Karpas-422 (cell line): ENCODE measurements at places on chromosomes 4 and X. TPM values are rescaled to one million over a fixed set of nuclear protein-coding genes. Genes with fewer than 3 reads are reported as not detected.

The PDGFC gene
- total RNA-seq = not detected in 2 replicates

DNA sequence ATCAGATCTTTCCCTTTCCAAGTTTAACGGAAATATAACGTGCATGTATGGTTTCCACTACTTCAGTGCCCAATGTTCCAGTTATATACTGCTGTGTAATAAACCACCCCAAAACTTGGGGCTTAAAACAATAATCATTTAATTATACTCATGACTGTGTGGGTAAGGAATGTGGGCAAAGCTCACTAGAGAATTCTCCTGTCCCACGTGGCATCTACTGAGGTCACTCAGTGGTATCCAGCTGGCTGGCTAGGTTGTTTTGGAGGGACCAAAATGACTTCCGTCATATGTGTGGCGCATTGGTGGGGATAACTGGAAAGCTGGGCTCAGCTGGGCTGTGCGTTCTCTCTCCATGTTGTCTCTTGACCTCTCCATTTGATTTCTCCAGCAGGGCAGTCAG is 18.5 kb downstream of the ZCCHC18 start:
- H3K36me3 ChIP-seq = no peaks in the 10 kb centered on the region
- peaks cover 6% of the 10 kb centered on the region for H3K4me1 ChIP-seq
- no peak overlapping the region for H3K27ac ChIP-seq
- H3K27me3 ChIP-seq = no peaks in the 10 kb centered on the region

The ANK2 gene
- 3.1 and 4.8 TPM in 2 replicates for total RNA-seq

The TCEAL2 gene
- total RNA-seq = not detected in 2 replicates

The FRMPD3 gene
- total RNA-seq = 3.9 and 6.4 TPM in 2 replicates

DNA sequence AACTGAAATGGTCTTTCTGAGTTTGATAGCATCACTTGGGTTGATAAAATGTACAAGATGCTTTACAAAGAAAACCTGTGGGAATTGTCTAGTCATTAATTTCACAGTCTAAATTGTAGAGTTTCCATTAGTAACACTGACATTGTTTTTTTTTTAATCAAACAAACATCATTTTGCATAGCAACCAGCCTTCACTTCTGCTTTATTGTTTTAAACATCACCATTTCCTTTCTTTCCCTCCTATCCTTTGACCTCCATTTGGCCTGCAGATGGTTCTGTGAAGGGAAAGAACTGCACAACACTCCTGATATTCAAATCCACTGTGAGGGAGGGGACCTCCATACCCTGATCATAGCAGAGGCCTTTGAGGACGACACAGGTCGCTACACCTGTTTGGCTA is 171.1 kb downstream of the PALLD start:
- no peak overlapping the region for H3K4me3 ChIP-seq
- H3K27me3 ChIP-seq = no peaks in the 10 kb centered on the region
- no peaks in the 10 kb centered on the region for H3K4me1 ChIP-seq
- no peak for DNase-seq

The GATA1 gene
- total RNA-seq = not detected in 2 replicates

- no peak overlapping the region for H3K4me3 ChIP-seq
- no peaks in the 10 kb centered on the region for H3K27me3 ChIP-seq
- peak overlapping the region; percentile 23; the same call in 1 of the 2 replicates for H3K27ac ChIP-seq
- peaks cover 20% of the 10 kb centered on the region; the same call in 1 of the 2 replicates for H3K36me3 ChIP-seq
- H3K4me1 ChIP-seq = peaks cover 21% of the 10 kb centered on the region
- DNase-seq = no peak
These were observed 6.6 kb downstream of the OCIAD2 start for GRCh38 chr4:48899950-48900349.

GRCh38 chr4:45679411-45679810 is 444.4 kb downstream of the GABRG1 start:
- no peak overlapping the region for H3K27ac ChIP-seq
- no peaks in the 10 kb centered on the region for H3K27me3 ChIP-seq
- no peaks in the 10 kb centered on the region for H3K4me1 ChIP-seq
- no peak for DNase-seq

GRCh38 chrX:12701628-12702027 is 89.6 kb upstream of the PRPS2 start:
- DNase-seq = peak; percentile 84
- no peak overlapping the region for H3K4me3 ChIP-seq
- no peak overlapping the region for H3K27ac ChIP-seq
- H3K27me3 ChIP-seq = no peaks in the 10 kb centered on the region
